ENCODE measurements at places on chromosomes 4 and X.

GRCh38 chr4:75101906-75102786 lies 169.2 kb downstream of the PARM1 start:
- DNase-seq, result no peak

- DNase-seq, result no peak
Measured at GRCh38 chr4:107603430-107603829, 116.6 kb downstream of the PAPSS1 start.

DNA sequence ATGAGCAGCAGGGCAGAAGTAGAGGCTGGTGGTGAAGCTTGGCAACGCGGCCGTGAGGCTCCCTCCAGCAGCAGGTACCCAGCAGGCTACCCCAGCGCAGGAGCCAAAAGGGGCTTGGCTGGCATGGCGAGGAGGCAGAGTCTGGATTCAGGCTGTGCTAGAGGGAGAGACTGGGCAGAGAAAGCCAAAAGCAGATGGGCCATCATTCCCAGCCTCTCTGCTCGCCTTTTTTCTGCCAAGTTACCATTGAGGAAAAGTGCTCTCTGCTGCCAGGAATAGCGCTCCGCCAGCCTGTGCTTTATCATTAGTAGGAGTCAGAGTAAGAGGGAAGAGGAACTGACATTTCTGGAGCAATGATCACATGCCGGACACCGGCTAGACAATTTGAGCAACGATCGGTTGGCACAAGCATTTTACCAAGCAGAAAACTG lies 28.7 kb upstream of the MAP3K15 start:
- no peak for DNase-seq

DNA sequence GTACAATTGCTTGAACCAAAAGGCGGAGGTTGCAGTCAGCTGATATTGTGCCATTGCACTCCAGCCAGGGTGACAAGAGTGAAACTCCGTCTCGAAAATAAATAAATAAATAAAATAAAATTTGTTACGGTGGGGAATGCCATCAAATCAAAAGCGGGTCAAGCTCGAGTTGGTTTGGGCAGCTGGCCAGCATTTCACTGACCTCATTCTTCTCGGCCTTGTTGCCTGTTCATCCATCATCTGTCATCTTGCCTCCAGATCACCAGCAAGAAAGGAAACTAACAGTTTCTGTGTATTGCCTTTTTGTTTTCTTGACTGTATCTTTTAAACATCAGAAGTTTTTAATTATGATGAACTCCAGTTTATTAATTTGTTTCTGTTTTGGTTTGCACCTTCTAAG lies 31.5 kb upstream of the KLHL2 start:
- no peak for DNase-seq

DNA sequence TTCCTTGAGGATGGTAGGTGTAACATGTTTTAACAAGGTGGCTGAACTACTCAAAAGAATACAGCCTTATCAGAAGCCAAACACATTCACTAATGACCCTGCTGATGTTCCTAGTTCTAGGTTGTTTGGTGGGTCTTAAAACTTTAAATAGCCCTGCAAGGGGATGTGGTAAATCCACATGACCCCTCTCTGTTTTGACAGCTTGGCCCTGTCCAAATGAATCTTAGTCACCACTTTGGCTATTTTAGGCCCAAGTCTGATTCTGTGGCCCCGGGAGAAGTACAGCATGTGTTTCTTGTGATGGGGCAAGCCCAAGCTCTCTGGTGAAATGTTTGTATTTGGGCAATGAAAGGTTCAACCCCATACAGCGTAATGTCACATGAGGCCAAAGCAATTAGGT lies 54.5 kb upstream of the GPR34 start:
- no peak for DNase-seq

GRCh38 chr4:129117705-129118104 lies 21.8 kb downstream of the C4orf33 start:
- DNase-seq, result no peak

DNA sequence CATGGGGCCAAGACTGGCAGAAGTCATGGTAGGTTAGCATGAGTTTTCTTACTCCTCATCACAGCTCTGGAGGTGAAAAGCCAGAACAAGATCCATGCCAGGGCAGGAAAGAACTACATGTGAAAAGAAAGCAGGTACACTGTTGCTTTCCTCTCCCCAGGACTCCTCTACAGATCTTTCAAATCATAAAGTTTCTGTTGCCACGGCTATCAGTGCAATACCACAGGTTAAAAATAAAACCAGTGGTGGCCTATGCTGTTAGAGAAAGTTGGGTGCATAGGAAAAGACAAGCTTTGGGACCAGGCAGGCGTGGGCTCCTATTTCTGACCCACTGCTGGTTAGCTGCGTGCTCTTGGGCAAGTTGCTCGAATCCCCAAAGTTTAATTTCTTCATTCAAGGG lies 81.4 kb downstream of the SH3RF1 start:
- DNase-seq, result no peak

DNA sequence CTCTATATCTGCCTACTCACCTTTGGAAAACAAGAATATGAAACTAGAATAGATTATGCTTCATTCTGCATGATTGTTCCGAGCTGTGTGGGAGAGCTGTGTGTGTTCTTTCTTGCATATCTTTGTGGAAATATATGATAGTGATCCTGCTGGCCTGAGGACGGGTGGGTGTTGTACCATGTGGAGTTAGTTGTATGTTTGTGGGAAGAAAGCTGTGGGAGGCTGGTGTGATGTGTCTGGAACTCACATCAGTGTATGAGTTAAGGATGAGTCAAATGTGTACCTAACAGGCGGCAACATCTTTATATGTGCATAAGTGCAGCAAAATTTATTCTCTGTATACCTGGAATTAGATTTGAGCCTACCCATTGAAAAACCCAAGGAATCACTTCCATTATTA lies 208.1 kb upstream of the ADGRL3 start:
- no peak for DNase-seq

DNA sequence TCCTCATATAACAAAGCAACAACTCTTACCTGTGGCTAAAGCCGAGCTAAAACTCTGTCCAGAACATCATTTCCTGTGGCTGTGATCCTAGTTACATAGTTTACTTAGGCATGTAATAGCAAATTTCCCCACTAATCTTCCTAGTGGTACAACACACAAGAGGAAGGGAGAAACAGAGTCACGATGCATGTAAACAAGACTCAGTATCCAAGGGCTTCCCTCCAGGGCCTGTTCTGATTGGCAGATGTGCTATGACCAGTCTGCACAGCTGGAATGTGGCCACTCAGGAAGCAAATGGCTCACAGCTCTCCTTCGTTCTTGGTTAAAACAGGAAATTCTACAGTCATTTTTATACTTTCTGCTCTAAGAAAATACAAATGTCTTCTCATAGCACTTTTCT lies 49.2 kb upstream of the PRSS48 start:
- no peak for DNase-seq

- DNase-seq, result no peak
Measured at GRCh38 chr4:152259866-152260265, 276.0 kb downstream of the FBXW7 start.

DNA sequence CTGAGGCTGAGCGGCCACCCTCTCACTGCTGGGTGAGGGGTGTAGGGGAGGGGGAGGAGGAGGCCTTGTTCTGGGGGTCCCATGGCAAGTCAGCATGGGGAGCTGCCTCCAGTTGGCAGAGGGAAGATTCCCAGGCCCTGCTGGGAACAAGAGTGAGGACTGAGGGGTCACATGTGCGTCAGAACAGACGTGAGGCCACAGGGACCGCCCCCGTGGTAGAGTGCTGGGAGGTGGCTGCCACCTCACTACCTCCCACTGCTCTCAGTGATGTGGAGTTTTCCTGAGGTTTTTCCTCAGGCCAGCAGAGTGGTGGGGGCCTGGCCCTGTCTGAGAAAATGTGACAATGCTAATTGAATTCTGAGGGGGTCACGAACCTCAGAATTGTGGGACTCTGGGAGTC lies 568 bp downstream of the MAGEC1 start:
- no peak for DNase-seq

DNA sequence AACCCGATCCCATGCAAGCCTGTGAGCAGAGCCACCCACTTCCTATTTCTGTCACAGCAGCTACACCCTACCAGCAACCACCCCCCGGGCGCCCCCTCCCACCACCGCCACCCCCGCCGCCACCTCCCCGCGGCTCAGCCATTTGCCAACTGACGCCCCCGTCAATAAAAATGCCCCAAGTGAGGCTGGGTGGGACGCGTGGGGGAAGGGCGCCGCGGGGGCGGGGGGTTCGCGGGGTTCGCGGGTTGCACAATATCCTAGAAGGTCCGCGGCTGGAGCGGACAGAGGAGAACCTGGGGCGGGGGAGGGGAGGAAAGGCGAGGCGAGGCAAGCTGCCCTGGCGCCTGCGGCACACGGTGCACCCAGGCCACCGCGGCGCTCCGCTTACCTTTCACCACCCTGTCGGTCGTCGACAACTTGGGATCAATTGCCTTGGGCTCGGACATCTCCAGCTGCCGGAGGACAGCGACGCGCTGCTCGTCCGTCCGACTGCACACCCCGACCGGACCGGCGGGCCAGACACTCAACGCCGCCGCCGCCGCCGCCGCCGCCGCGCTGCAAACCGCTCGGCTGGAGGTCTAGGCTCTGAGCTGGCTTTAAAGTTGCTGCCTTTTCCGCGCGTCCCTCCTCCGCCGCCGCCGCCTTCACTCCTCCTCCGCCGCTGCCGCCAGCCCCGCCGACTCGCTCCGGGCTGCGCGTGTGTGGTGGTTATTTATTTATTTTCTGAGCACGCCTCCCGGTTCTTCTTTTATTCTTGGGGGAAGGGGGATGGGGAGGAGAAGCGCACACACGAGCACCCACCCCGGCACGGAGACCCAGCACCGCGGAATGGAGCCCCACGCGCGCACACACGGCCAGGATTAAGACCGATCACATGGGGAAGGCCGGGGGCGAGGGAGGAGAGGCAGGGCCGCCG lies 717 bp downstream of the PPP3CA start:
- no peak for DNase-seq

GRCh38 chr4:35247047-35247446 lies 997.3 kb downstream of the ARAP2 start:
- no peak for DNase-seq

- no peak for DNase-seq
Measured at GRCh38 chr4:77113069-77113468, 37.3 kb upstream of the CCNI start.

- DNase-seq, result no peak
Measured at GRCh38 chrX:106718709-106719108, 7.8 kb upstream of the RNF128 start.
